ENCODE measurements at places on chromosomes 3 and 15. TPM values are rescaled to one million over a fixed set of nuclear protein-coding genes. Genes with fewer than 3 reads are reported as not detected.

DNA sequence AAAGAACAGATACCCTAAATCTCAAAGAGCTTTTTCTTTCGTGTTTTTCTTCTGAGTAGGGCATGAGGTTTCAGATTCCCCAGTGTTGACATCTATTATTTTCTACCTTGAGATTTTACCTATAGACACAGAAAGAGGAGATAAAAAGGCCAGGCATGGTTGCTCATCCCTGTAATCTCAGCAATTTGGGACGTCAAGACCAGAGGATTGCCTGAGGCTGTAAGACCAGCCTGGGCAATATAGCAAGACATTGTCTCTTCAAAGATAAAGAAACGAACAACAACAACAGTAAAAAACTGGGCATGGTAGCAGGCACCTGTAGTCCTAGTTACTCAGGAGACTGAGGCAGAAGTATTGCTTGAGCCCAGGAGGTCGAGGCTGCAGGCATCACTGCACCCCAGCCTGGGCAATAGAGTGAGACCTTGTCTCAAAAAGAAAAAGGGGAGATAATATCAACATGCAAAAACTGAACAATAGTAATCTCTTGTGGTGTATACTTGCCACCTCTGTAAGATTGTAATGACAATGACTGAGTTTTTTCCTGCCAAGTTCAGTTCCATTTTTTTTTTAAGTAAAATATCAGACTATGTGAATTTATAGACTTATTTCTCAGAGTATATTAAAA, 71.3 kb downstream of the MBNL1 start:
- no peaks in the 10 kb centered on the region for H3K36me3 ChIP-seq
- H3K4me1 ChIP-seq = no peaks in the 10 kb centered on the region
- H3K27me3 ChIP-seq = no peaks in the 10 kb centered on the region
- DNase-seq = no peak
- no peak overlapping the region for H3K4me3 ChIP-seq
- H3K27ac ChIP-seq = no peak overlapping the region

Gene CNTN4
- total RNA-seq = 1.1 TPM

DNA sequence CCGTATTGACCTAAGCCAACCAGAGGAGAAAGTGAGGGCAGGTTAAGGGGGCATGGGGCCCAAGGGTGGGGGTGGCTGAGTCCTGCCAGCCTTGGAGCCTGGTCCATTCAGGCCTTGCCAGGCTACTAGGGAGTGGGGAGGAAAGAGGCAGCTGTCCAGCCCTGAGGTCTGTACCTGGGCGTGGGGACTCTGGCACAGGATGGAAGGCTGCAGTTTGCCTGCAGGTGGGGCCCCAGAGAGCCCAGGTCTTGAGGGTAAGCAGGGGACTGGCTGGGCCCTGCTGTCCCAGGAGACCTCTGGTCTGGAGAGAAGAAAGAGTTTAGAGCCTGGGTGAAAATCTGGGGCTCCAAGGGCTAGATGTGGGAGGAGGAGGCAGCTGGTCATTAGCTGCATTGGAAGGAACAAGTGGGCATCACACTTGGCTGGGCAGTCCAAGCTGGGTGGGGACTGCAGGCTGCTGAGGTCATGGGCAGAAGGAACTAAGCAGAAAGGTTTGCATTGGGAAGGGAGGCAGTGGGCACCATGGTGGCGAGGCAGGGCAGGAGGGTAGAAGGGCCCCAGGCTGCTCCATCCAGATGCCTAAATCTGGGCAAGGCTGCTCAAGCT, 108.4 kb downstream of the OXNAD1 start:
- no peak for DNase-seq
- H3K27ac ChIP-seq = no peak overlapping the region

DNA sequence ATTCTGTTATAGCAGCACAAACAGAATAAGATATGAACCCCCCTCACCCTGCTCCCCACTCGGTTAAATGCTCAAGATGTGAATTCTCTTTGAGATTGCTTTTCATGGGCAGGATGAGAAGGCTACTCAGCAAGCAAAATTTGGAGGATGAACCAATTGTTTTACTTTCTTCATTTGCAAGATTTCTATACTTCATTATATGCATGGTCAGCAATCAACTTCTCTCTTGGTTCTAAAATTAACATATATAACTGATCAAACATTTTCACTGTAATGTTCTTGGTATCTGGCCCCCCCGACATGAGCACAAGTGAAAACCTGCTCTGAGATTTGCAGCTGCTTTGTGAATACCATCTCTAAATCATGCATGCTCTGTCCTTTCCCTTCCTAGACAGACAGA, 556.1 kb upstream of the MDFIC2 start:
- no peak overlapping the region for H3K4me3 ChIP-seq
- H3K27me3 ChIP-seq = no peaks in the 10 kb centered on the region
- DNase-seq = no peak
- H3K4me1 ChIP-seq = no peaks in the 10 kb centered on the region

Gene COL6A5
- total RNA-seq = 0.03 TPM

DNA sequence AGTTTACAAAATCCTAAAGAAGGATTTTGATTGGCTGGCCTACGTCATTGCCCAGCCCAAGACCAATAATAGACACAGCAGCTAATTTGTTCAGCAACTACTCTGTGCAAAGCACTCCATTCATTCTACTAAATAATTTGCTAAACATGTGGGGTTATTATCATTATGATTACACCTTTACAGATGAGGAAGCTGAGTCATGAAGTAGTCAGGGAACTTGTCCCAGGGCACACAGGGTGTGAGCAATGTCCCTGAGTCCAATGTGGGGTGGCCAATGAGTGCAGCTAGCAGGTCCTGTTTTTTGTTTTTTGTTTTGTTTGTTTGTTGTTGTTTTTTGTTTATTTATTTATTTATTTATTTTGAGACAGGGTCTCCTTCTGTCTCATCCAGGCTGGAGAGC, 183.6 kb downstream of the ABHD5 start:
- no peaks in the 10 kb centered on the region for H3K36me3 ChIP-seq
- no peak for DNase-seq
- H3K27ac ChIP-seq = no peak overlapping the region
- H3K27me3 ChIP-seq = no peaks in the 10 kb centered on the region
- H3K4me3 ChIP-seq = no peak overlapping the region

Gene TERC
- 206 TPM for total RNA-seq
